Stimulated activated CD4-positive, alpha-beta T cell treated with anti-CD3 and anti-CD28 coated beads, Interleukin-12 subunit alpha, Interleukin-12 subunit beta, amount 100 ng/mL, for 24 hours (primary cell): ENCODE measurements at places on chromosomes 4 and X.

DNA sequence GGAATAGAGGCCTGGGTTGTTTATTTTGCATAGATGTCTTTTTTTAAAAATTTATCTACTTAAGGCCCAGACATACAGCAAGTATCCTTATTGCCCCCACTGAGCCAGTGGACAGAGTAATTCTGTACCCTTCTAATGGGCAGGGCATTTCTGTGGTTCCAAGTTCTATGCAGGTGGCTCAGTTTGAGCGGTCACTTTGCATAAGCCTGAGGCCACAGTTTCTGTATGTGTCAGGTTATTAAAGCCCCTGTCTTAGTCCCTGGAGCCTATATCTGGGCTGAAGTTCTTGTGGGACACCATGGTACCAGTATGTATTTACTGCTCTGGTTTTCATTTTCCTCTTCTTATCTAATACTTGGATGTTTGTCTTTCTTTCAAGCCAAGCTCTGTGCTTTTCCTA is 168.8 kb downstream of the MID1IP1 start:
- DNase-seq = no peak

- no peak for DNase-seq
Measured at GRCh38 chr4:508675-509638, 9.9 kb downstream of the PIGG start.

- no peak for DNase-seq
Measured at GRCh38 chr4:147054228-147054872, 108.7 kb upstream of the TTC29 start.

GRCh38 chr4:72564184-72564583 is 4.8 kb downstream of the ADAMTS3 start:
- no peak for DNase-seq

DNA sequence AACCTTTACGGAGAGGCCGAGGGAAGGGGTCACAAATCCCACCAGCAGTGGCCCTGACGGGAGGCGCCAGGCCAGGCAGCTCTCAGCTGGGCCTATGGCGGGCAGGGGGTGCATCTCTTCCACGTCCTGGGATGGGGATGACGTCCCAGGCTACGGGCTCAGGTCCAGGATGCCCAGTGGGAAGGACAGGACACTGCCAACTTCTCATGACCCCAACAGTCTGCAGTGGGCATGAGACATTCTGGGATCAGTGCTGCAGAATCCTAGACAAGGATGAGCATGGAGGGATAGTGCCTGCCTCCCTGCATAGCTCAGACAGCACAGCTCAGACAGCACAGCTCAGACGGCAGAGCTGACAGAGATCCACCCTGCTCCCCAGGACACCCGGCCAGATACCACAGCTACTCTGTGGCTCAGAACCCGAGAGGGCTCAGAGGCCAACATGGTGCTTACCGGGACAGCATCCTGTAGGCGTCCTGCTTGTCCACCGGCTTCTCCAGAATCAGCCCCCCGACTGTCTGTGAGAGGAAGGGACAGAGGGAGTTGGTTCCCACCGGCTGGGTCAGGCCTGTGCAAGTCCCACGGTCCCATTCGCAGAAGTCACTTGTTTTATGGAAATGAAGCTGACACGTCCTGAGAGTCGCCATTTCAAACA is 17.3 kb downstream of the ASMTL start:
- DNase-seq = no peak

DNA sequence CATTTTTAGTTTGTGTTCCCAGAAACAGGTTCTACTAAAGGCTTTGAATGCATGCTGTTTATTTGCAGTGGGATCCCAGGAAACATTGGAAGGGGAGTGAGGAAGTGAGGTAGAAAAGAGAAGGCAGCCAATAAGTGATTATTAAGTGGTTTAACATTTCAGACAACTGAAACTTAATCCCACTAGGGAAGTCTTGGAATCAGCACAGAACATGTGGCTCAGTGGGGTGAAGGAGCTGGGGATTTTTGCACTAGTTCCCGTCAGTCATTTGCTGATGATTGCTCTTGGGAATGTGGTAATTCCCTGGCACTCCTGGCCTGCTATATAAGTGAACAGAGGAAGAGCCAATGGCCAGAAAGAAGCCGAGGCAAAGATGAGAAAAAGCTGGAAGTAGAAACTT is 1053.0 kb upstream of the IGFBP7 start:
- DNase-seq = no peak

DNA sequence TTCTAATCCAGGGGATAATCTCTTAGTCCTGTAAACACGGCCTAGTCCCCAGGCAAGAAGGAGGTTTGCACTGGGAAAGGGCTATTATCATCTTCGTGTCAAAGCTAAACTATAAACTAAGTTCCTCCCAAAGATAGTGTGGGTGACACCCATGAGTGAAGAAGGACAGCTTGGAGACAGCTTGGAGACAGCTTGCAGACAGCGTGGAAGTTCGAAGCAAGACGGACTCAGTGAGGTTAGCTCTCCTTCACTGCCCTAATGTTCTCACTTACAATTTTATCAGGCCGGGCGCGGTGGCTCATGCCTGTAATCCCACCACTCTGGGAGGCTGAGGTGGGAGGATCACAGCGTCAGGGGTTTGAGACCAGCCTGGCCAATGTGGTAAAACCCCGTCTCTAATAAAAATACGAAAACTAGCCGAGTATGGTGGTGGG is 19.2 kb upstream of the PLCXD1 start:
- DNase-seq = no peak

- no peak for DNase-seq
Measured at GRCh38 chrX:142977128-142977914, 48.4 kb upstream of the SPANXN4 start.

- DNase-seq = no peak
Measured at GRCh38 chr4:24576276-24576675, 8.1 kb downstream of the DHX15 start.

DNA sequence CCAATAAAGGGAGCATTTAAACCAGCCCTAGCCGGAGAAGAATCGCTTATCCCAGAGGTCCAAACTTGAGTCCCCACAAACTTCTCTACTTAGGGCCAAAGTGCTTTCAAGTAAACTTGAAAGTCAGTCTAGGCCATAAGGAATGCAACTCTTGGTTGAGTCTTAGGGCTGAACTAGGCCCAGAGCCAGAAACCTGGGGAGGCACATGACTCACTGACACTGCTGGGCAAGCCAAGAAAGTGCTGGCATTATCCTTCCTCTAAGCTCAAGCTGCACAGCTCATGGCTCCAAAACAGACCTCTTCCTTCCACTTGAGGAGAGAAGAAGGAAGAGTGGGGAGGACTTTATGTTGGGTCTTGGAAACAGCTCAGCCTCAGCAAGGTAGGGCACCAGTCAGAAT is 1257.3 kb upstream of the DIAPH2 start:
- no peak for DNase-seq

DNA sequence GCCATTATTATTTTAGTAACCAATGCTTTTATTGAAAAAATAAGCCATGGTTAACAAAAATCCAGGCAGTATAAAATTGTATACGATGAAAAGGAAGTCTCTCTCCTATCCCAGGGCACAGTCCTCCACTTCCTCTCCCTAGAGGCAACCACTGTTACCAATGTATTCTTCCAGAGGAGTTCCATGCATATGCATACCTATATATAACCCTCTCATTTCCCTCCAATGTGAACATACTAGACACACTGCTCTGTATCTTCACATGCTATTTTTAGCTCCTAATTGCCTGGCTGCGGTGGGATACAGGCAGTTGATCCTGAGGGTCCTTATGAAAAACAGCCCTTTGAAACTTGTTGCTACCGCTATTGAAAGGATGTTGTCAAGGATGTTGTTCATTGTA is 33.8 kb downstream of the PRPS1 start:
- no peak for DNase-seq

- DNase-seq = no peak
Measured at GRCh38 chr4:4613641-4614286, 71.9 kb upstream of the STX18 start.

- no peak for DNase-seq
Measured at GRCh38 chrX:32155044-32155638, 1056.2 kb downstream of the DMD start.

DNA sequence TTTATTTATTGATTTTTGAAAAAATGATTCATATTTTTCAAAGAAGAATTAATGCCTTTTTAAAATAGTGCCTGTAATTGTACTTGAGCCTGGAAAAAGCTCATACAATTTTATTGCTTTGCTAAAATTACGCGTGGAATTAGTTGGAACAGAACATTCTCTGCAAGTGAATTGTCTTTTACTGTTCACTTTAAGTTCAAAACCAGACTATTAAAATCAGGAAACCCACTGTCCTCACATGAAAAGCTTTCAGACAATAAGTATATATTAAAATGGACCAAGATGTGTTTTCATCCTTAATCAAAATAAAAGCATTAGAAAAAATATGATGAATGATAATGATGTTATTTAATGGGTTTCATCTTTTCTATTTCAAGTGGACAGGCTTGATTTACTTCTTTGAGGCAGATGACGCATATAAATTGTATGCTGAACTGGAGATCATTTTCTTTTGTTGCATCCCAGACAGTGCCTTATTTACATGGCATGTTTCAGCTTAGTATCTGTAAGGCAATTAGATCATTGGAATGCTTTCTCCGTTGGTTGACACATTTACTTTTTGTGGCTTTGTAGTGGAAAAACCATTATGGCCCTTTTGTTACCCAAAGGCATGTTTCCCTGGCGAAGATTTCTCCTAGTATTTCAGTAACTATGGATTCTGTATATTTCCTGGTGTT is 299.0 kb upstream of the MAGEC2 start:
- DNase-seq = no peak
